ENCODE measurements at places on chromosomes 16 and 17.

DNA sequence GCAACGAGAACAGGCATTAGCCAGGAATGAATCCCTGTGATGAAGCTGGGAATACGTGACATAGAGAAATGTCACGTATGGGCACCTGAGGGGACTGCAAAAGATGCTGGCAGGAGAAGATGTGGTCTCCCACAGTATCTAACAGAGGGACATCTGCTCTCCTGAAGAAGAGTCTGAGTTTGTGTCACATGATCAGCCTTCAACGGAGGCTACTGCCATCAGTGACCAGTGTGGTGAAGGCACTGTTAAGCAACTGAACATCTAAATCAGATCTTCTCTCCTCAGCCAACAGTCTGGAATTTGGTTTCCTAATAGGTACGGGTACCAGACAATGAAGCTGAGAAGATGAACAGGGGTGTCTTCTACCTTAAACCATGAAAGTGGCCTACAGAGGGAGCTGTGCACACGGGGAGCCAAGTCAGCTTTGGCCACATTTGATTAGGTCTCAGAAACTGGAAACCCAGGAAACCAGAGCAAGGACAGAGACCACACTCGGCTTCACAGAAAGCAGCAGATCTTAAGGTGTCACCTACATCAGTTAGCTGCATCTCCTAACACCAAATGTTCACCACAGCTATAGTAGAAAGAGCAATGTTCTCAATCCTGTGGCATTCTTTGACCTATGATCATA, 41.8 kb downstream of the BRD7 start:
- peak; percentile 50 for DNase-seq

GRCh38 chr16:3536271-3536731, 35.5 kb downstream of the CLUAP1 start:
- no peak for DNase-seq

- no peak for DNase-seq
Observed at GRCh38 chr16:20410121-20410723, 888 bp downstream of the ACSM5 start.

GRCh38 chr16:84138824-84139627, 6.0 kb downstream of the HSDL1 start:
- DNase-seq = no peak

GRCh38 chr17:82225368-82226029, 3.3 kb upstream of the SLC16A3 start:
- no peak for DNase-seq

GRCh38 chr17:76307966-76308338, at the start of gene QRICH2:
QRICH2 (minus strand) TSS chr17:76308276; CDS start chr17:76307998, 278 bp downstream.
- DNase-seq = no peak

DNA sequence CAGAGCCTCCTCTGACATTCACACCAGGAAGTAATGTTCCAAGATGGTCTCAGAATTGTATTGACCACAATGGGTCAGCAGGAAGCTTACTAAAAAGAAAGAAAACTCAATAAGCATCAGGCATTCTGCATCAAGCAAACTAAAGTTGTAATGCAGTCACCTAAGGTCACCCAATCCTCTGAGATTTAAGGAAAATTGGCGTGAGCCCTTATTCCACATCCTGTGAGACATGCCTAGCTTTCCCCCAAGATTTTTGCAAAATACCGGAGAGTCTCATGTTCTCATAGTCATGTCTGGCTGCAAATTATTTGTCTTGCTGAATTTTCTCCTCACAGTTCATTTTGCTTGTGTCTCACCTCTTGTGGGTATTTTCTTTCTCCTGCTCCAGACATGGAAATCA, 417.1 kb upstream of the SOX9 start:
- no peak for DNase-seq
